ENCODE measurements at places on chromosomes 4 and X.
A peak's percentile ranks its signal among the peaks of the same experiment; 100 is the strongest.

- DNase-seq = no peak
Measured at GRCh38 chr4:167380964-167381363, 146.7 kb upstream of the SPOCK3 start.

DNA sequence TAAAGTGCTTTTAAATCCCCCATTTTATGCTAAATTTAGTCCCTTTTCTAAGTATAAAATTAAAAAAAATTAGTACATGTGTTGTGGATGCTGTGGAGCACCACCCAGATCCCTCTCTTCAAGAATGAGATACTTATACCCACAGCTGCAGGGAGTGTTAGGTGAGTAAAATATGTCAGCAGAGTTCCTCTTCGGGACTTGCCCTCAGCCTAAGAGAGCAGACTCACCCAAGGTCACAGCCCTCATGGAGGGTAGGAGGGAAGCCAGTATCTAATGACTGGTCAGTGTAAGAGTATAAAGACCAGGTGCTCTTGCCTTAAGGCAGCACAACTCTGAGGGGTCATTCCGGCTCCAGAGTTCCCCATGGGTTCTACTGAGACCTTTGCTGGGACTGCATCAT is 88.5 kb downstream of the REELD1 start:
- DNase-seq = no peak

DNA sequence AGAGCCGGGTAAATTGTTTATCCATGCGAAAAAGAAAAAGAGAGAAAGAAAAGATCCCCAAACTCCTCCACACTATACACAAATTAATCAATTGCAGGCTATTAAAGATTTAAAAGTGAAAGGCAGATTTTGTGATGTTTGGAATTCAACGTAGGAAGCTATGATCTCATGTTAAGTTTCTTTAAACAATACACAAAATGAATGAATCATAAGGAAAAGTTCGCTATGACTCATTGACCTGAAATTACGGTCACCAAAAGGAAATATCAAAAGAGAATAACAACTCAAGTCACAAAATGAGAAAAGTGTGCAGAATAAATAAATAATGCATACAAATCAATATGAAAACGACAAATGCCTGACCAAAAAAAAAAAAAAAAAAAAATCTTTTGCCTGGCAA is 28.6 kb downstream of the CLNK start:
- no peak for DNase-seq

DNA sequence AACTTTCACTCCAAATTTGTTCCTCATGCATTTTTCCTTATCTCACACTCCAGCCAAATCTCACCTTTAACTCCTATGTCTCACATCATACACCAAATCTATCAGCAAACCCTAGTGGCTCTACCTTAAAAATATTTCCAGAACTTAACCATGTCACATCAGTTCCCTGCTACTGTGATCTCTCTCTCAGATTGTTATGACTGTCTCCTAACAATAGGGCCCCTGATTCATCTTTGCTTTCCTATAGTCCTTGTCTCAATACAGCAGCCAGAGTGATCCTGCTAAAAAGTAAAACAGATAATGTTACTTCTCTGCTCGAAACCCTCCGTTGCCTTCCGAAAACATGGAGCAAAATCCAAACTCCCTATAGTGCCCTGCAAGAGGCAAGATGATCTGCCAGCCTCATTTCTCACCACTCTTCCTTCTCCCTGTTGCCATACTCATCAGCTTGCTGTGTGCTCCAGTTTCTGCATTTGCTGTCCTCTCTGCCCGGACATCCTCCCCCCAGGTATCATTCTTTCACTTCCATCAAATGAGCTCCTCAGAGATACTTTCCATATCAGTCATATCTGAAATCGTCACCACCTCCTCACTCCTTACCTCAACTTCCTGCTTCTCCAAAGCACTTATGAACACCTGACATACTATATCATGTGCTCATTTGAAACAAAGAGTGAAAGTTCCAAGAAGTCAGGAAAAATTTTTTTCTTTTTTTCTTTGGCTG is 293.4 kb upstream of the NR3C2 start:
- no peak for DNase-seq

- peak; percentile 0 for DNase-seq
Measured at GRCh38 chrX:32116047-32116446, 1044.2 kb upstream of the FTHL17 start.

DNA sequence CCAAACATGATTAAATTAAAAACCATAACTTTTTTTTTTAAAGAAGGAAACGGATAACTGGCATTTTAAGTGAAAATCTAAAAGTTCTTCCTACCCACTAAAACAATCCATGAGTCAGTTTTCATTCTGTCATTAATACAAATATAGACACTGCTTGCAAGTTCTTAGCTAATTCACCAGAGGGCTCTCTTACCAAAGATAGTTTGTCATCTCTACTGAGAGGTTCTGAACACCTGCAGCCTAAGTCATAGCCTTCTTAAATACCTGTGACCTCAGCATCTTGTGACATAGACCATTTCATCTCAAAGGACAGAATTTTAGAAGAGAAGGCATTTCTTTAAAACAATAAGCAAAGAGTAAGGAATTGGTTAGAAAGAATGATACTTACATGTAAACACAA is 65.3 kb upstream of the FAM120C start:
- DNase-seq = no peak

- no peak for DNase-seq
Measured at GRCh38 chr4:157242871-157243270, 22.3 kb downstream of the GRIA2 start.

DNA sequence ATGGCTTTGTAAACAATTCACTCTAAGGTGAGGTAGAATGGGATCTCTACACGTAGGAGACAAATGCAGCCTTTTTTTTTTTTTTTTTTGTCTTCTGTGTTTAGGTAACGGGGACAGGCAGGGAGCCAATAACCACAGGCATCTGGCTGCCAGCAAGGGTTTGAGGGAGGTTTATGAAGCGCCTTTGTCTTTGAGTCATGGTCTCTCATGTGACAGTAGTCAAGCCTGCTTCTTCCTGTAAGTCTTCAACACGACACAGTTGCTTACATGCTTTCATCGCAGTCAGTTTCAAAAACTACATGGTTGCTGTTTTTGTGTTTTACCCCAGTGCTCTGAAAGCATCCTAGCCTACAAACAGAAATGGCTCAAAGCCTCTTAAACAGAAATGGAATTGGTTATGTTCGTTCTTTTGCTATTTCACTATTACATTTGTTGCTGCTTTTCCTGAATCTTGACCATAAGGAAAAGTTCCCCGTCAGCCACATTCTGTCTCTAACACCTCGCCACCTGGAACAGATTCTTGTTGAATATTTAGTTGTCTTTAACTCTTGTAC is 127.8 kb upstream of the METTL14 start:
- peak; percentile 19 for DNase-seq

DNA sequence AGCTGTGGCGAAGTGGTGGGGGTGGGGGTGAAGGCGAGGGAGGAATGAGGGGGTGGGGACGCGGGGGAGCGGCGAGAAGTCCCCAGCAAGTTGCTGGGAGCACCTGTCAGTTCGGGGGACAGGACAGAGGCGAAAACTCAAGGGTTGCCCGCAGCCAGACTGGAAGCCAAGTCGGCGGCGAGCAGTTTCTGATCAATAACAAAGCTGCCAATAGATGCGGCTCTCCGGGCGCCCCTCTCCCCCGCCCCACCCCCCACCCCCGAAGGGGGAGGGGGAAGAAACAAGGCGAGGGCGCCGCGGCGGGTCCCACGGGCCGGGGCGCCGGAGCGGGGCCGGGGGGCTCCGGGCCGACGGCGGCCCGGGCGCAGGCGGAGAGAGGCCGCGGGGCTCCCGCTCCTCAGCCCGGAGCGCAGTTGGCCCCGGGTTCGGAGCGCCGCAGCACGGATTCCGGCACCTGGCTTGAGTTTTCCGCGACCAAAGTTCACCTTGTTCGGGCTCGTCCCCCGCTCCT is 379 bp downstream of the PDGFC start:
- DNase-seq = no peak

DNA sequence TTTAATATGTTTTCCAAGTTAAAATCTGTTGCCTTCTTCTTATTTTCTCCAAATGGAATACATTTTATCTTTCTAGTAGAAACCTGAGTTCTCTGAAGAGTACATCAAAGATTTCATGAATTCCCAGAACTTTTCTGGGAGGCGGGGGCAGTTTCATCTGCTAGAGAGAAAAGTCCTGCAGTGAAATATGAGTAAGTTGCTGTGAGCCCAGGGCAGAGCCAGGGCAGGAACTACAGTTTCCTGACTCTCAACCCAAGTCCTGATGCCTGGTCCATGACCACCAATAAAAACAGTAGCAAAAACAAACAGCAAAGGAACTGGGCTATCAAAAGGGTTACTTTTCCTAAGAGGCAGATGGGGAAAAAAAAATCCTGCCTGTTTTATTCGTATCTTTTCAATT is 239.4 kb upstream of the CTSO start:
- no peak for DNase-seq

DNA sequence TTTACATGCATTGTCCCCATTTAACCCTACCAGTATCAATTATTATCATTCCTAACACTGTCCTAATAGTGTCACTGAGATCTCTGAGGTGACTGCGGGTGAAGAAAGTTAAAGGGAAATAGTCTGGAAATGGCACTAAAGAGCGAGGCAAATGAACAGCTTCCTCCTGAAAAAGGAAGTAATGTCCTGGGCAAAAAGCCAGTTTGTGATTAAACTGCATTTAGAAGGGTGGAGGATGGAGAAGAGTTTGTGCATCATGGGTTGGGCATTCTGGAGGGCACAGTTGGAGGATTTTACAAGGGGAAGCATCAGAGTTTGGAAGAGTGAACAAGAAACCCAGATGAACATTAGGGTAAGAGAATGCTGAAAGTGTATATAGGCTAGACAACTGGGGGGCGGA is 60.5 kb upstream of the SLC25A4 start:
- peak; percentile 58 for DNase-seq

DNA sequence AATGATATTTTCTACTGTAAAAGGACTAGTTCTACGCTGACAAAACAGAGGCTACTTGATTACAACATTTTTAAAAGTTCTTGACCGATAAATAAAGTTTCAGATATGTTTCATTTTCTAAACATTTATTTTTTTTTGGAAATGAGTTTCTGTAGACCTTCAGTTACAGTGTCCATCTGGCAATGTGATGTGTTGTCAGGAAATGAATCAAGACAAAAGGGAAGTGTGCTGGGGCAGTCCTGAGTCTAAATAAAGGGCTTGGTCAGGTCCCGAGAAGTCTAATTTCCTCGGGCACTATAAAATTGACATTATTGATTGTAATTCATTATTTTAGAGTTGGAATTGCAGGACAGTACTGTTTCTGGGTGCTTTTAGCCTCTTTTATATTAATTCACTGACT is 57.0 kb upstream of the FTHL17 start:
- peak; percentile 52 for DNase-seq

GRCh38 chr4:113114884-113115283 is 65.4 kb downstream of the ANK2 start:
- DNase-seq = no peak

GRCh38 chr4:137454767-137455166 is 77.5 kb downstream of the PCDH18 start:
- no peak for DNase-seq

DNA sequence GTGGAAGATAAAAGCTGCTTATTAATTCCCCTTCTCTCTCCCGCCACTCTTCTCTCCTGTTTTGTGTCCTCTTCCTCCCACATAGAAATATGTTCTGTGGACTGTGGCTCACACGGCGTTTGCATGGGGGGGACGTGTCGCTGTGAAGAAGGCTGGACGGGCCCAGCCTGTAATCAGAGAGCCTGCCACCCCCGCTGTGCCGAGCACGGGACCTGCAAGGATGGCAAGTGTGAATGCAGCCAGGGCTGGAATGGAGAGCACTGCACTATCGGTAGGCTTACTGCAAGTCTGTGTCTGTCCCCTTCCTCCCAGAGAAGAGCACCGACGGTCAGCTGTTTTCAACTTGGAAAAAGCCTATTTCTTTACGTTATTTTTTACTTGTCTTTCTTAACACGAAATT is 229.1 kb downstream of the DCTD start:
- no peak for DNase-seq

- DNase-seq = peak; percentile 29
Measured at GRCh38 chr4:185729391-185729804, 82.6 kb downstream of the SORBS2 start.

DNA sequence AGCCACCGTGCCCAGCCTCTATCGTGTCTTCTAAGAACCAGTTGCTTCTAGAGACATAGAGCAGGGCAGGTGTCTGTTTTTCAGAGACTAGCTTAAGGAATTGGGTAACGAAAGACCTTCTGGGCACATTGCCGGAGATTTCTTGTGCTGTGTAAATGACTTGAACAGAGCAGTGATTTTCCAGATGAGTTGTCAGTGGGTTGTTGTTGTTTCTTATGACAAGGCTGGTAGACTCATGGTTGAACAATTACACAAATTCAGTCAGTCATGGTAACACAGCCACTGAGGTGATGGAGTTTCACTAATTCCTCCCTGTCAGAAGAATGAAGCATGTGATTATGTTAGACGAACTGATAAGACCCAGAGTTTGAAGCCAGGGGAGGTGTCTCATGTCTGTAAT is 20.5 kb upstream of the DDX3X start:
- no peak for DNase-seq

Measured in suppressor macrophage treated with lipopolysaccharide for 4 hours (primary cell).